Kidney (tissue), 22 donors: ENCODE measurements at places on chromosomes 16 and 17. TPM values are rescaled to one million over a fixed set of nuclear protein-coding genes. Genes with fewer than 3 reads are reported as not detected.

GRCh38 chr16:1788095-1788707 lies 5.3 kb downstream of the IGFALS start:
- peak; percentile 36 for DNase-seq
- no peaks in the 10 kb centered on the region for H3K36me3 ChIP-seq
- H3K4me1 ChIP-seq = peaks cover 4% of the 10 kb centered on the region
- no peak overlapping the region for H3K4me3 ChIP-seq
- H3K27ac ChIP-seq = no peak overlapping the region
- H3K27me3 ChIP-seq = no peaks in the 10 kb centered on the region

GRCh38 chr17:32142857-32143526 lies 690 bp downstream of the RHOT1 start:
- DNase-seq = peak; percentile 65
- peak overlapping the region; percentile 93 for H3K4me3 ChIP-seq
- no peaks in the 10 kb centered on the region for H3K4me1 ChIP-seq
- H3K27me3 ChIP-seq = no peaks in the 10 kb centered on the region

- H3K27me3 ChIP-seq = no peaks in the 10 kb centered on the region
- H3K36me3 ChIP-seq = no peaks in the 10 kb centered on the region
- H3K4me3 ChIP-seq = no peak overlapping the region
- H3K27ac ChIP-seq = no peak overlapping the region
- H3K4me1 ChIP-seq = no peaks in the 10 kb centered on the region
Observed at GRCh38 chr17:45234641-45235415, 13.1 kb downstream of the FMNL1 start.

GRCh38 chr16:4537376-4538343 lies 913 bp downstream of the CDIP1 start:
- peak overlapping the region; percentile 20 for H3K27ac ChIP-seq
- no peaks in the 10 kb centered on the region for H3K27me3 ChIP-seq
- H3K36me3 ChIP-seq = no peaks in the 10 kb centered on the region
- H3K4me1 ChIP-seq = no peaks in the 10 kb centered on the region

- no peak overlapping the region for H3K4me3 ChIP-seq
- no peaks in the 10 kb centered on the region for H3K27me3 ChIP-seq
- peaks cover 7% of the 10 kb centered on the region for H3K4me1 ChIP-seq
- H3K27ac ChIP-seq = no peak overlapping the region
- DNase-seq = no peak
- H3K36me3 ChIP-seq = no peaks in the 10 kb centered on the region
Observed at GRCh38 chr17:29039764-29040598, 3.0 kb upstream of the PIPOX start.

DNA sequence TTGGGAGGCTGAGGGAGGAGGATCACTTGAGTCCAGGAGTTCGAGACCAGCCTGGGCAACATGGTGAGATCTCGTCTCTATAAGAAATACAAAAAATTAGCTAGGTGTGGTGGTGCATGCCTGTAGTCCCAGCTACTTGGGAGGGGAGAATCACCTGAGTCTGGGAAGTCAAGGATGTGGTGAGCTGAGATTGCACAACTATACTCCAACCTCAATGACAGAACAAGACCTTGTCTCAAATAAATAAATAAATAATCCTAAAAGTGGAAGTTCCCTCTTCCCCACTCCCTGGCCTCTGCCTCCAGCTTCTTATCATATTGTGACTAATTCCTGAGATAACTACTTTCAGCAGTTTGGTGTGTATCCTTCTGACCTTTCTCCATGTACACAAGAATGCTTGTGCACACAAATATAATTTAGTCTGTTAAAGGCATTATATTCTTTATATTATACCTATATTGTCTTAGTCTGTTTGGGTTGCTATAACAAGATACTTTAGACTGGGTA lies 23.5 kb upstream of the DNAJA2 start:
- H3K27ac ChIP-seq = no peak overlapping the region
- no peaks in the 10 kb centered on the region for H3K27me3 ChIP-seq
- no peak for DNase-seq
- H3K4me3 ChIP-seq = no peak overlapping the region
- no peaks in the 10 kb centered on the region for H3K4me1 ChIP-seq

- H3K27me3 ChIP-seq = no peaks in the 10 kb centered on the region
- no peaks in the 10 kb centered on the region for H3K4me1 ChIP-seq
- no peak overlapping the region for H3K4me3 ChIP-seq
- no peak overlapping the region for H3K27ac ChIP-seq
Observed at GRCh38 chr17:6568184-6568758, 11.9 kb upstream of the PITPNM3 start.

GRCh38 chr16:17724242-17724898 lies 253.6 kb upstream of the XYLT1 start:
- DNase-seq = no peak
- no peaks in the 10 kb centered on the region for H3K4me1 ChIP-seq
- H3K27ac ChIP-seq = no peak overlapping the region
- no peak overlapping the region for H3K4me3 ChIP-seq

GRCh38 chr16:57906382-57907316 lies 64.3 kb downstream of the CNGB1 start:
- no peaks in the 10 kb centered on the region for H3K36me3 ChIP-seq
- no peak overlapping the region for H3K4me3 ChIP-seq
- no peaks in the 10 kb centered on the region for H3K27me3 ChIP-seq
- DNase-seq = no peak
- no peak overlapping the region for H3K27ac ChIP-seq

DNA sequence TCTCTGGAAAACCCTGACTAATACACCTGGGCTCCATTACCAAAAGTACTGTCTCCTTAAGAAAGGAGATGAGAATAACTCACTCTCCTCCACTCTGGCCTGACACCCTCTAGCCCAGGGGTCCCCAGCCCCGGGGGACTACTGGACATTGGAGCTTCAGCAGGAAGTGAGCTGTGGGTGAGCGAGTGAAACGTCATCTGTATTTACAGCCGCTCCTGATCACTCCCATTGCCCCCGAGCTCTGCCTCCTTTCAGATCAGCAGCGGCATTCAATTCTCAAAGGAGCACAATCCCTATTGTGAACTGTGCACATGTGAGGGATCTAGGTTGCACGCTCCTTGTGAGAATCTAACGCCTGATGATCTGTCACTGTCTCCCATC lies 126.3 kb upstream of the TNRC6C start:
- H3K4me1 ChIP-seq = no peaks in the 10 kb centered on the region
- no peaks in the 10 kb centered on the region for H3K36me3 ChIP-seq
- DNase-seq = no peak
- H3K4me3 ChIP-seq = no peak overlapping the region
- H3K27ac ChIP-seq = no peak overlapping the region
- H3K27me3 ChIP-seq = no peaks in the 10 kb centered on the region

- no peaks in the 10 kb centered on the region for H3K36me3 ChIP-seq
- no peak overlapping the region for H3K4me3 ChIP-seq
- no peak for DNase-seq
Observed at GRCh38 chr16:84411768-84412167, 43.4 kb downstream of the ATP2C2 start.

GRCh38 chr16:81442916-81443687 lies 1.5 kb upstream of the CMIP start:
- peaks cover 8% of the 10 kb centered on the region for H3K4me1 ChIP-seq
- H3K4me3 ChIP-seq = no peak overlapping the region
- peak; percentile 71 for DNase-seq
- H3K27ac ChIP-seq = no peak overlapping the region
- H3K27me3 ChIP-seq = no peaks in the 10 kb centered on the region

DNA sequence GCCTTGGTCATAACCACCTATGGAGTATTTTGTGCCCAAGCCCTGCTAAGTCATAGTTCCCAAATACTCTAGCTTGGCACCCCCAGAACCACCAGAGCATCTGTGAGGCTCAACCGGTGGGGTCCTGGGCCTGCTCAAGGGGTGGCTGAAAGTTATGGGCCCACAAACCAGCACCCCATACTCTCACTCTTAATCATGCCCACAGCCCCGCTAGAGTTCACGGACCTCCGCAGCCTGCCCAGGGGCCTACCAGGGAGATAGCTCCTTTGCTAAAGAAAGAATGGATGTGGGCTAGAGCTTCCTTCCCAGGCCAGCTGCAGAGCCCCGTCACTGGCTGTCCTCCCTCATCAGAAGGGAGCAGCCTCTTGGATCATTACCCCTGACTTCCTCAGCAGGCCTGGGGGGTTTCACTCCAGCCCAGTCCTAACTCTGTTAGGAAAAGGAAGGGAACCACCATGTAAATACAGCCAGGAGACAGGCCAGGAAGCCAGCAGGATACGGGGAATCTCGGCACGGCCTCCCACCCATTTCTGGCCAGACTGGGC lies 1.4 kb downstream of the GIT1 start:
- H3K27me3 ChIP-seq = no peaks in the 10 kb centered on the region
- H3K4me1 ChIP-seq = peaks cover 58% of the 10 kb centered on the region
- peak overlapping the region; percentile 73 for H3K4me3 ChIP-seq
- peak overlapping the region; percentile 49 for H3K27ac ChIP-seq

DNA sequence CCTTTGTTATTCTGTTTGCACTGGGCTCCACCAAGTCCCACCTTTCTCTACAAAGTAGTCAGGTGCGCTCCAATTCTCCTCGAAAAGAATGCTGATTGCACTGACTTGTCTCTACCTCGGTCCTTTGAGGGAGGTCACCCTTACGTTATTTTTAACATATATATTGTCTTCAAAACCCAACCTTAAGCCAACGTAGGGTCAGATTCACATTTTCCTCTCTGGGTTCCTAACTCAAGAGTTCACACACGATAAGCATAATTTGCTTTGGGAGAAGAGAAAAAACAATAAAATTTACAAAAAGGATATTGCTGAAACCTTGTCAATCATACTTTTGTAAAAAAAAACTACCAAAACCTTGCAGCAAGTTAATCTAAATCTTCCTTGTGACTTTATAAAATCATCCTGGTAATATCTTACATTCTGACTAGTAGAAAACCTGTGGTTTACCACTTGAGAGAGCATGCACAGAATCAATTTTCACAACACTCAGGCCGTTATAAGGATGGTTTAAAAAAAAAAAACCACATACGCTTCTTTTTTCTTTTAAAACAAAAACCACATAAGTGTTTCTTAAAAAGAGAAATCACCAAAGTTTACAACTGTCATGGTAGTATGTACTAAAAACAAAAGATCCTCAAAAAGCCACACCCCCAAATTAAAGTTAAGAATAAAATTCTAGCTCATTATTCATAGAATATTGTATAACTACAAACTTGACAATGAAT lies 72.2 kb upstream of the TRAP1 start:
- H3K4me1 ChIP-seq = no peaks in the 10 kb centered on the region
- H3K27ac ChIP-seq = no peak overlapping the region
- H3K27me3 ChIP-seq = no peaks in the 10 kb centered on the region
- no peak overlapping the region for H3K4me3 ChIP-seq
- DNase-seq = no peak
- peaks cover 22% of the 10 kb centered on the region for H3K36me3 ChIP-seq

DNA sequence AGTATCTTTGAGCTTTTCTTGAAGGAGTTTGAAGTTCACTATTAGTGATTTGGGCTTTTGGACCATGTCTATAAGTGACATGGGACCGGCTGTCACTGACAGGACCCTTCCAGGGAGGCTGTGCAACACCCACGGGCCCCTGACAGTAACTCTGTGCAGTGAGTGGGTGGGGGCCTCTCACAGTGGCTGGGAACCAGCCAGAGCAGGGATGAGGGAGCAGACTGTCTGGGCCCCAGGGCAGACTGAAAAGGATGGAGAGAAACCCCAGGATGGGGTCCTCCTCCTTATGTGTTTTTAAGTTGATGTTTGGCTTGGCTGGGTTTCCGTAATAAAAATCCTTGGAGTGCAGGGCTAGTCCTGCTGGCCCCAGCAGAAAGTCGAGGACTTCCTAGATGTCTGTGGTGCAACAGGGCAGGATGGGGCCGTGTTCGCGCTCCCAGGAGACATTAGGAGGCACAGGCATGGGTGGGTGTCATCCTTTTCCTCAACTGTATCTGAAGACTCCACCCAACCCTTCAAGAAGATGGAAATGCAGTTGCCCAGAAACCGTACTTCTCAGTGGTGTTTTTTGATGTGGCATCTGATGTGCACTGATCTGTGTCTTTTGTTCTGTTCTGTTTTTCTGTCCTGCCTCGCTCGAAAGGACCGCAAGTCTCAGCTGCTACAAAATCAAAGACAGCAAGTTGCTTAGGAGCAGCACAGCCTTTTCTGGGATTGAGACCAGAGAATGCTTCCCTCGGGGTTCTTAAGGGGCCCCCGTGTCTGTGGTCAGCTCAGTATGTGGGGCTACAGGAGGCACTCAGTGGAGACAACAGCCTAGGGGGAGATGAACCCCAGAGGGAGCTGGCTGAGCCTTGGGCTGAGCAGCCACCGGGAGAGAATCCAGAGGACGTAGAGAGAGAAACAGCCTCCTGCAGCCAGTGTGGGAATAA lies 24.2 kb downstream of the PLD6 start:
- H3K27ac ChIP-seq = no peak overlapping the region
- H3K36me3 ChIP-seq = peaks cover 3% of the 10 kb centered on the region
- H3K4me1 ChIP-seq = peaks cover 2% of the 10 kb centered on the region
- no peaks in the 10 kb centered on the region for H3K27me3 ChIP-seq

- DNase-seq = no peak
- peaks cover 3% of the 10 kb centered on the region for H3K36me3 ChIP-seq
- no peaks in the 10 kb centered on the region for H3K27me3 ChIP-seq
Observed at GRCh38 chr17:27600471-27600870, 30.5 kb upstream of the LGALS9 start.

DNA sequence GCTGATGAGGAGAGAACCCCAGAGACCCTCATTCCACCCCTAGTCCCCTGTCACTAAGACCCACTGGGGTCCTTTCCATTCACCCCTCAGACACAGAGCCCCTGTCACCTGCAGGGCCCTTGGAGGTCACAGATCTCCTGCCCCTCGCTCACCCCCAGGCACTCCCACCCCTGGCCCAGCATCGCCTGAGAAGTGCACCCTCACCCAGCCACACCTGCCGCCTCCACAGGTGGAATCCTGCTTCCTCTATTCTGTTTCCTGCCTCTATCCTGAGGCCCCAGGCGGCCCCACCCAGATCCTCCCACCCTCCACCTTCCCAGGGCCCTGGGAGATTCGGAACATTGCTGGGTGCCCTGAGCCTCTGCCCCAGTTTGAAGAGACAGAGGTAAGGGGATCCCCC lies 13.8 kb upstream of the KRT17 start:
- H3K27me3 ChIP-seq = no peaks in the 10 kb centered on the region
- H3K27ac ChIP-seq = no peak overlapping the region
- H3K4me3 ChIP-seq = no peak overlapping the region
- no peaks in the 10 kb centered on the region for H3K4me1 ChIP-seq

TUBG2 gene
- 19.9 TPM for total RNA-seq

DOC2B gene
- 21.6 TPM for total RNA-seq

CNGB1 gene
- total RNA-seq = not detected

HBZ gene
- total RNA-seq = not detected

NTN3 gene
- 0.28 TPM for total RNA-seq

CCL8 gene
- total RNA-seq = not detected

NOTUM gene
- not detected for total RNA-seq

KRT14 gene
- total RNA-seq = not detected
